Progenitor cell of endocrine pancreas (in vitro differentiated cells): ENCODE measurements at places on chromosomes 3 and 15. TPM values are rescaled to one million over a fixed set of nuclear protein-coding genes. Genes with fewer than 3 reads are reported as not detected.
A peak's percentile ranks its signal among the peaks of the same experiment; 100 is the strongest.

Gene LRRC31
- 0.67 and 1.2 TPM in 2 replicates for total RNA-seq

DNA sequence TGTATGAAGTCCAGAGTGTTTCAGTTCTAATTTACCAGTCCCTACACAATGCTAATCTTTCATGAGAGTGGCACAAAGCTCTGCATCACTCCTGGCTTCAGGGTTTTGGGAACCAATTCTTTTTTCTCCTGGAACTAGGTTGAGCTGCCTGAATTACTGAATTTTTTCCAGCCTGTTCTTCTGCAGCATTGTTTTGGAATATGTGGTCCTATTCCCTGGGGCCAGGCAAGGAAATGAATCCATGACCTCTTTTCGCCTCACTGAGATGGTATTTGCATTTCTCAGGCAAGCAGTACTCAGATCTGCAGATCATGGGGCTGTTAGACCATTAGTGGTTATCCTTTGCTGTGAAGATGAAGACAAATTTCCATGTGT lies 25.6 kb upstream of the GPR171 start:
- H3K4me1 ChIP-seq = peaks cover 6% of the 10 kb centered on the region
- no peak overlapping the region for H3K27ac ChIP-seq
- H3K36me3 ChIP-seq = no peaks in the 10 kb centered on the region
- DNase-seq = no peak

DNA sequence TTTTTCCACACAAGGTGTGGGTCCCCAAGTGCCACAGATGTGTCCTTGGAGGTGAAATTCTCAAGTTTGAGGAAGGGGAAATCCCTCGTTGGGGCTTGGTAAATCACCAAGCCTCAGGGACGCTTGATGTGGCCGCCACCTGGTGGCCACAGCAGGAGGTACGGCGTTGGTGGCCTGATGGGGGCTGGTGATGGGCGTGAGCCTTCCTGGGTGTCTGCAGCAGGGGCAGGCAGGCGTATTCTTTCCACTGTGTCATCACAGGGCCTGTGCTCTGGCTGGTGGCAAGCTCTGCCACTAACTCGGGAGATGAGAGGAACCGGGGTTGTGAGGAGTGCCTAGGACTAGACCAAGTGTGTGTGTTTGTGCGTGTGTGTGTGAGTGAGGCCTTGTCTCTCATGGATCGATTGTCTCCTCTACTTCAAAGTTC lies 4.2 kb downstream of the ACOX2 start:
- DNase-seq = peak; percentile 62
- peaks cover 16% of the 10 kb centered on the region for H3K4me1 ChIP-seq
- H3K36me3 ChIP-seq = no peaks in the 10 kb centered on the region
- no peak overlapping the region for H3K4me3 ChIP-seq
- no peaks in the 10 kb centered on the region for H3K27me3 ChIP-seq

- no peak overlapping the region for H3K27ac ChIP-seq
- DNase-seq = no peak
- no peaks in the 10 kb centered on the region for H3K36me3 ChIP-seq
- H3K4me3 ChIP-seq = no peak overlapping the region
- H3K4me1 ChIP-seq = peaks cover 21% of the 10 kb centered on the region
These were observed 38.8 kb downstream of the TM2D3 start for GRCh38 chr15:101613130-101614000.

- peaks cover 5% of the 10 kb centered on the region for H3K4me1 ChIP-seq
- H3K36me3 ChIP-seq = no peaks in the 10 kb centered on the region
- no peak for DNase-seq
- H3K27me3 ChIP-seq = no peaks in the 10 kb centered on the region
- peak overlapping the region; percentile 29 for H3K27ac ChIP-seq
These were observed 17.0 kb upstream of the ANO10 start for GRCh38 chr3:43638594-43639447.

DNA sequence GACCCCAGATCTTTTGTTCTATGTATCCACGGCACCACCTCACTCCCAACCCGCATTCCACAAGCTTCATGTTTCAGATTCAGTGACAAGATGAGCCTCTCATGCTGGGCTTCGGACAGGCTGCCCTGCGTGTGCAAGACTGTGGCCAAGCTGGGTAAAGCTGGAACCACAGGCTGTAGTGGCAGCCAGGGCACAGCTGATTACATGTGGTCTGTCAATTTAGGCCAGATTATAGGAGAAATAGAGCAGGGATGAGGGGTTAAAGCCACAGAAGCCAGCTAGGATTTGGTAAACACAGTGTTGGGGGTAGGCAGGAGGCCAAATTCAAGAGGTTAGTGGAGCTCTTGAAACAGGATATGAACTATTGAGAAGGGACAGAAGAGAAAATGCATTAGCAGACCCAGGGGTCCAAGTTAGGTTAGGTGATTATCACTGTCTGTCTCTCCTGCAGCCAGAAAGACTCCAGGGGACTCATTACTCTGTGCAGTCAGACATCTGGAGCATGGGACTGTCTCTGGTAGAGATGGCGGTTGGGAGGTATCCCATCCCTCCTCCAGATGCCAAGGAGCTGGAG lies 12.9 kb downstream of the SNAPC5 start:
- H3K4me1 ChIP-seq = no peaks in the 10 kb centered on the region
- no peak overlapping the region for H3K4me3 ChIP-seq
- H3K27ac ChIP-seq = peak overlapping the region; percentile 17
- H3K36me3 ChIP-seq = peaks cover 1% of the 10 kb centered on the region
- DNase-seq = no peak

GRCh38 chr3:151899996-151900395 lies 26.6 kb downstream of the SUCNR1 start:
- DNase-seq = no peak
- H3K36me3 ChIP-seq = no peaks in the 10 kb centered on the region
- H3K4me3 ChIP-seq = no peak overlapping the region
- no peaks in the 10 kb centered on the region for H3K27me3 ChIP-seq

Gene UPK1B
- total RNA-seq = 8.3 and 11.9 TPM in 2 replicates

- peak overlapping the region; percentile 90 for H3K4me3 ChIP-seq
- no peak for DNase-seq
These were observed 1.2 kb upstream of the ARHGEF26 start for GRCh38 chr3:154119951-154120350.

- H3K4me1 ChIP-seq = peaks cover 4% of the 10 kb centered on the region
- no peak overlapping the region for H3K27ac ChIP-seq
- H3K4me3 ChIP-seq = no peak overlapping the region
- H3K36me3 ChIP-seq = no peaks in the 10 kb centered on the region
- H3K27me3 ChIP-seq = no peaks in the 10 kb centered on the region
These were observed 34.5 kb upstream of the RPN1 start for GRCh38 chr3:128684986-128685726.

GRCh38 chr3:32960404-32961170 lies 9.1 kb downstream of the CCR4 start:
- H3K27ac ChIP-seq = no peak overlapping the region
- H3K4me3 ChIP-seq = no peak overlapping the region
- H3K4me1 ChIP-seq = no peaks in the 10 kb centered on the region
- H3K36me3 ChIP-seq = peaks cover 5% of the 10 kb centered on the region

Gene ARHGEF26
- total RNA-seq = 10.0 and 10.8 TPM in 2 replicates

Gene NOX5
- not detected in 2 replicates for total RNA-seq

- no peak overlapping the region for H3K27ac ChIP-seq
- H3K4me1 ChIP-seq = peaks cover 11% of the 10 kb centered on the region
- no peaks in the 10 kb centered on the region for H3K36me3 ChIP-seq
- H3K27me3 ChIP-seq = no peaks in the 10 kb centered on the region
- no peak for DNase-seq
- H3K4me3 ChIP-seq = no peak overlapping the region
These were observed 519.8 kb upstream of the GOLIM4 start for GRCh38 chr3:168615493-168616020.

Gene CCR3
- not detected in 2 replicates for total RNA-seq

DNA sequence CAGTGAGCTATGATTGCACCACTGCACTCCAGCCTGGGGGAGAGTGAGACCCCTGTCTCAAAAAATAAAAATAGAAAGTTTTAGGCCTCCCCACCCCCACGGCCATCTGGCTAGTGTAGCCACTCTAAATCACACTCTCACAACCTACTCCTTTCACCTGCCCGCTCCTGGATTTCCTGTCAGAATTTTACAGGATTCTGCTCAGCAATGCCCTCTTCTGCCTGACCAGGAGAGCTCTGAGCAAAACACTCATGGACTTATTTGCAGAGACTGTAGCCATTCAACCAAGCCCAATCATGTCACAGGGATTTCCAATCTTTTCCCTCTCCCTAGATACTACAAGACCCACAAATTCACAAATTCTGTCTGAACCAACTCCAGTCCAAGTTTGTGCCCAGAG lies 242.6 kb upstream of the TPRG1 start:
- H3K4me3 ChIP-seq = no peak overlapping the region
- DNase-seq = no peak
- no peak overlapping the region for H3K27ac ChIP-seq
- no peaks in the 10 kb centered on the region for H3K36me3 ChIP-seq
- H3K4me1 ChIP-seq = no peaks in the 10 kb centered on the region
- H3K27me3 ChIP-seq = peaks cover 9% of the 10 kb centered on the region

- H3K4me1 ChIP-seq = no peaks in the 10 kb centered on the region
- H3K27ac ChIP-seq = peak overlapping the region; percentile 74
- DNase-seq = peak; percentile 87
These were observed 5.9 kb upstream of the TMEM115 start for GRCh38 chr3:50365080-50365841.

Gene RASGRP1
- 1.5 and 1.7 TPM in 2 replicates for total RNA-seq

DNA sequence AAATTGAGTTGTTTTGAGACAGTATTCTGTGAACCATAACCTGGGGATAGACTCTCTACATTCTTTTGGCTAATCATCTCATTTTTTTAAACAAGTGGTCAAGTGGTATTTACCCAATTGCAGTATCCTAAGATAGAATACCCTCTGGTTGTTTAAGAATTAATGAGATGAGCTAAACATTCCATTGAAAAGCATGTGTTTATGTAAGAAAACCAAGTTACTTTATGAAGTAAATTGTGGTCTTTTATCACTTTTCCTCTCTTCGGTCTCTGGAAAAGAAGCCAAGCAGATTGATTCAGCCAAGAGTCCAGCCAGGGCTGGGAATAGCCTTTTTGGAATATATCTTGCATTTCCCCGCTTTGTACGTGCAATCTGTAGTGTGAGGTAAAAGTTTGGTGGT lies 185.7 kb upstream of the TOPAZ1 start:
- H3K27ac ChIP-seq = no peak overlapping the region
- DNase-seq = no peak
- peaks cover 8% of the 10 kb centered on the region for H3K4me1 ChIP-seq
- no peaks in the 10 kb centered on the region for H3K36me3 ChIP-seq
- no peak overlapping the region for H3K4me3 ChIP-seq

DNA sequence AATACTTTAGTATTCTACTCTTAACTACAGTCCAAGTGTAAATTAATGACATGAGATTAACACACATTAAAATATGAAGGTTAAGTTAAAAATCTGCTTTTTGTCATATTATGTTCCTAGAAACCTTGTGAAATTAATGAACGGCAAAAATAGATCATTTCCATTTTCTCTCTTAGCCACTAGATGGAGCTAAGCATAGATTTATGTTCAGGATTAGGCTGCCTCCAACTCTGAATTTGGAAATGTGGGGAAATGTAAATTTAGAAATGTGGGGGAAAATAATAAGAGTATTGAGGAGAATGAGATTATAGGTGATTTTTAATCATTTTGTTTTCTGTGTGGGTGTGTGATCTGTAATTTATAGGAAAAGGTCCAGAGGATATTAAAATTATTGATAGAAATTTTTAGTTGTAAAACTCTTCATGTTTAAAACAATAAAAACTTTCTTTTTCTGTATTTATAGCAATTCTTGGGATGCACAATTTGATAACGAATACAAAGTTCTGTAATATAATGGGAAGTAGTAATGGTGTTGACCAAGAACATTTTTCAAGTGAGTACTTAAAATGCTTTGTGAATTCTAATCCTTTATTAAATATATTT lies 59.2 kb downstream of the TMOD3 start:
- H3K27me3 ChIP-seq = no peaks in the 10 kb centered on the region
- H3K36me3 ChIP-seq = peaks cover 23% of the 10 kb centered on the region
- H3K4me1 ChIP-seq = peaks cover 5% of the 10 kb centered on the region
- DNase-seq = no peak
- no peak overlapping the region for H3K27ac ChIP-seq

DNA sequence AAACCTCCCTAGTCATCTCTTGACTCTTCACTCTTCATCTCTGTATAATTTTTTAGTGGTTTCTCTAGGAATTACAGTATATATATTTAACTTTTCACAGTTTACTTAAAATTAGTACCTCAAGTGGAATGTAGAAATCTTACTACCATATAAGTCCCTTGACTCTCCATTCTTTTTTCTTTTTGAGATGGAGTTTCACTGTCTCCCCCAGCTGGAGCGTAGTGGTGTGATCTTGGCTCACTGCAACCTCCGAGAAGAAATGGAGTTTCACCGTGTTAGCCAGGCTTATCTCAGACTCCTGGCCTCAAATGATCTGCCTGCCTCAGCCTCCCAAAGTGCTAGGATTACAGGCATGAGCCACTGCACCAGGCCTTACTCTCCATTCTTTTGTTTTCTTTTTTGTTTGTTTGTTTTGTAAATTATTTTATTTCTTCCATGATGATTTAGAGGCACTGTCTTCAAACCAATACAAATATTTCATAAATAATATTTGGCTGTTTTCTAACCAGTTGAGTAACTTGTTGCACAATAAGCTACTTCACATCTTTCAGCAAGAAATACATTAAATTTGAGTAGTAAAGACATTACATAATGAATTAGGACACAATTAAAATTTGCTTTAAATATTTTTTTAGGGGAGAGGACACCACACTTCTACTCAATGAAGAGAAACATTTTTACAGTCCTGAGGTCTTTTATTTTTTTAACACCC lies 144.8 kb downstream of the RBPMS2 start:
- H3K27me3 ChIP-seq = no peaks in the 10 kb centered on the region
- H3K4me3 ChIP-seq = no peak overlapping the region
- peaks cover 7% of the 10 kb centered on the region for H3K36me3 ChIP-seq
- H3K27ac ChIP-seq = peak overlapping the region; percentile 78
- no peak for DNase-seq

- no peaks in the 10 kb centered on the region for H3K4me1 ChIP-seq
- no peak for DNase-seq
- H3K27ac ChIP-seq = no peak overlapping the region
- peaks cover 1% of the 10 kb centered on the region for H3K36me3 ChIP-seq
These were observed 218.7 kb downstream of the FEZF2 start for GRCh38 chr3:62154457-62155148.

GRCh38 chr3:149701977-149702350 lies 44.1 kb upstream of the WWTR1 start:
- no peaks in the 10 kb centered on the region for H3K27me3 ChIP-seq
- H3K4me1 ChIP-seq = no peaks in the 10 kb centered on the region
- no peak for DNase-seq
